ENCODE measurements at places on chromosomes 7 and 10.

DNA sequence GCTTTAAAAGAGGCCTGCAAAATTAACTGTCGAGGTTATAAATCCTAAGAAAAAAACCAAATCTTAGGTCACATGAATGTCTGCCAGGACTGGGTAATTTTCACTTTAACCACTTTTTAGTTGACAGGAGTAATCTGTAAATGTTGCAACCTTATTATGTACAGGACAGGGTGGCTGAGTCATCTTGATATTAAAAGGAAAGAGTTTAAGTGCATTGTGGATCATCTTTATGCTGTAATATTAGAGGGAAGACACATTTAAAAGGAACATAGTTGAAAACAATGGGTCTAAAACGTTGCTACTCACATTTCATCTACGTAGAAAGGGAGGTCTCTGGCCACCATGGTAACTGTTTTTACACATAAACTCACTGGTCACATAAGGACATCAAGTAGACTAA, 115.5 kb downstream of the LSMEM1 start:
- no peak for DNase-seq

GRCh38 chr7:1418505-1419309, 40.6 kb downstream of the MICALL2 start:
- peak; percentile 63 for DNase-seq

DNA sequence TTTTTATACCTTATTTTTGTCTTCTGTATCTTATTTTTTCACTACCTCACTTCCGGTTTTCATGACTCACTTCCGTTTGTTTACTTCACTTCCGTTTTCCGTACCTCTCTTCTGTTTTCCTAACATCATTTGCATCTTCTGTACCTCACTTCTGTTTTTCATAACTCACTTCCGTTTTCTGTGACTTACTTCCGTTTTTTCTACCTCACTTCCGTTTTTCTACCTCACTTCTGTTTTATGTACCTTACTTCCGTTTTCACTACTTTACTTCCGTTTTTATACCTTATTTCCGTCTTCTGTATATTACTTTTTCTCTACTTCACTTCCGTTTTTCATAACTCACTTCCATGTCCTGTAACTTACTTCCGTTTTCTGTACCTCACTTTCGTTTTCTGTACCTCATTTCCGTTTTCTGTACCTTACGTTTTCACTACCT, 492.5 kb upstream of the AKR1E2 start:
- DNase-seq = no peak

- DNase-seq = no peak
Measured at GRCh38 chr7:147406521-147407135, 1183.9 kb upstream of the C7orf33 start.

All from WERI-Rb-1 (cell line).